Activated CD4-positive, alpha-beta T cell treated with anti-CD3 and anti-CD28 coated beads, Interleukin-2, amount 10 ng/mL, durations not matched to agents 7 days and 5 days (primary cell): ENCODE measurements at places on chromosomes 2 and 18.

DNA sequence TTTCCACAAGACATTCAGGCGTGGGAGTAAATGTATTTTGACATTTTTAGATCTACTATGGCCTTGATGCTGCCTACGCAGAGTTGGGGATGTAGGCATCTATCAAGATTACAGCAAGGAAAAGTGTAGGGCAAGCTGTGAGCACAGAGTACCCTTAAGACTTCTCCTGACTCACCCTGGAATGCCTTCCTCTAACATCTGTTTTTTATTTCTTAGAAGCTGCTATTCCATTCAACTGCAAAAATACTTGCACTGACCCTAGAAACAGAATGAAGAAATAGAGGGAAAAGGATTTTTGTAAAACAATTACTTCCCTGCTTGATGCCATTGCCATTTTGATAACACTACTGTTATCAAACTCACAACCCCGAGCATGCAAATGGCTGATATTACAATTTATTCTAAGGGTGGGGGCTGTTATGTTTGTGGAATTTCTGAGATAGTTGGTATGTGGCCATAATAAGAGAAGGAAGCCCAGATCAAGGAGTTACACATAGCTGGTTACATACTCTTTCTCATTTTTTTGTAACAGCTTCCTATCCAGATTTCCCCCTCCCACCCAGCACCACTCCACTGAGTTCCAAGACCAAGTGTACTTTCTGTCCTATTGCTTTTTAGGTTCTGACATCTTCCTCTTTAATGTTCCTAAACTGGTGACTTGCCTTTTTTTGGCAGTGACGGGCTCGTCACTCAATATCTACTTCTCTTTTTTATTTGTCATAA, 6.0 kb upstream of the ROCK1 start:
- no peak for DNase-seq

GRCh38 chr2:138964418-138964817, 184.2 kb upstream of the NXPH2 start:
- DNase-seq = no peak

DNA sequence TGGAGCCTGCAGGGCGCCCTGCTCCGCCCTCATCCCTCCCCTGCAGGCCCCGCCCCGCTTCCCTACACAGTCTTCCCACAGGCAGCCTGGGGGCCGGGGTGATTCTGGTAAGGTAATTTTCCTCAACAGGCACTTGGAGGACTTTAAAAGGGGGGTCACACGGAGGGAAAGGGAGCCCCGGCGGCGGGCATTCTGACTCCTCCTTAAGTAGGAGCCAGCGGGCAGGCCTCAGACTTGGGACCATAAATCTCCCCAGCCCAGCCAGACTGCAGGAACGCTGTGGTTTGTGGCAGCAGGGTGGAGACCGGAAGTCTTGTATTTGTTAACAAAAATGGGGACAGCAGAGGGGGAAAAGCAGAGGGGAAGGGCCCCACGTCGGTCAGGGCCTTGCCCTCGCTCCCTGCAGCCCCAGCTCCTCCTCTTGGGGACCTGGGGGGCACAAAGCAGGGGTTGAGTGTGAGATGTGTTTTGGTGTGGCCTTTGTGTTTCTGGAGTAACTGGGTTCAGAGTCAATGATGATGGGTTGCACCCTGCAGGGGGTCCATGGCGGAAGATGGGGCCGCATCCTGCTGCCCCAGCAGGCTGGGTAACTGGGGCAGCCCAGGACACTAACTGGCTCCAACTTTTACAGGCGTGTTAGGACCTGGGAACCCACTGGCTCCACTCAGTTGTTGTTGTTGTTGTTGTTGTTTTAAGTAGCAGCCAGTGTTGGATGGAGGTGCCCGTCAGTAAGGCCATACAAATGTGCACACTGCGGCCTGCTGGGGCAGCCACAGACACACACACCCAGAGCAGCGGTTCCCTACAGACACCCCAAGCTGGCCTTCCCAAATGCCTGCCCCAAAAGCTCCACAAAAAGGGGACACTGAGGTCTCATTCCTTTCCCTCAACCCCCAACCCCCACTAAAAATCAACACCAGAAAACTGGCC, 27.7 kb downstream of the SMAD7 start:
- DNase-seq = peak; percentile 44

GRCh38 chr2:231246171-231246842, 47.9 kb downstream of the ARMC9 start:
- DNase-seq = no peak

DNA sequence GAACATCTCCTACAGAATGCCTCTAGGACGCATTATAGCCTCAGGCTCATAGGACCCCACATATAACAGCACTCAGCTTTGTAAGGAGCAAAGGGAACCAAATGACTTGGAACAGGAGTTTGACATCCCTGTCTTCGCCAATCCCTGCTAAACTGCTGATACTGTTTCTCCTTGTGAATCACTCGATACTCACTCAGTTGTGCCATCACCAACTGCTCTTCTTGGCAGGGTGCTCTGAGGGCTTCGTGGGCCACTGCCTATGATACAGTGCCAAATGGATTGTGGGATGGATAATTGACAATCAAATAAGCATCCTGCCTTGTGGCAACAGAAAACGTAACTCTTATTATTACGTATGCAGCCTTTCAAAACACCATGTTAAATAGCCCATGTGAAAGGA, 396.3 kb downstream of the RIT2 start:
- DNase-seq = no peak

GRCh38 chr2:169512525-169512924, 3.0 kb downstream of the KLHL41 start:
- no peak for DNase-seq

- no peak for DNase-seq
Observed at GRCh38 chr2:133568172-133568571, at the start of gene NCKAP5. TSS of gene NCKAP5 (minus strand) at chr2:133568463. CDS start at chr2:133517526, 50,937 bp downstream.

DNA sequence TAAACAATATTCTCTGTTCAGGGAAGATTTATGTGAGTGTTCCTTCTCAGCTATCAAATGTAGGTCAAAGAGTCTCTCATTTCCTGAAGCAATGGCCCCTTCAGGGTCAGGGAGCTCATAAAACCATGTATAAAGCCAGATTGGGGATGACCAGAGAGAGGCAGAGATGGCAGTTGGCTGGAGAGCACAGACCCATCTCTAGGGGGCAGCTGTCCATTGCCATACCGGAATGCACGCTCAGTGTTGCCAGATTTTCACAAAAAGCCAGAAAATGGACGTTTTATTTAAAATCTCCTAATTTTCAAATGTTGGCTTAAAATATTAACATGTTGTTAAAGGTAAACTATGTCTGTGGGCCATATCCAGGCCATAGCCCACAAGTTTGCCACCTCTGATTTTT, 1920.7 kb upstream of the CELF4 start:
- DNase-seq = no peak
